Vagina (tissue), 2 donors: ENCODE measurements at places on chromosomes 2 and 18.

GRCh38 chr18:59885579-59886163, 14.1 kb upstream of the PMAIP1 start:
- no peak for DNase-seq

DNA sequence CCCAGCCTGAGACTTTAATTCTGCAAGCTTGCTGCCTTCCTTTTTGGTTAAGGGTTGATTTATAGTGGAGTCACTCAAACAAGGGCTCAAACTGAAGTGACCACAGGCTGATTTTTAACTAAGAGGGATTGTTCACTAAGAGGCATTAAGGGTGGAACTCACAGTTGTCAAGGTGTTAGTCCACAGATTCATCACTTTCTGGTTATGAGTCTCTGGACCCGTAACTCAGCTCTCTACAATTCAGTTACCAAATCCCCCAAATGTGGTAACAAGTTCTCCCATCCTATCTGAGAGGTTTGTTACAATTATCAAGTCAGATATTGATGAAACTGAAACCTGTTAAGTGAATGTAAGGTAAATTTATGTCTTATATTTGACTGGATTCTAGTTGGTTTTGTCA, 185.9 kb upstream of the KLHL14 start:
- DNase-seq: no peak

DNA sequence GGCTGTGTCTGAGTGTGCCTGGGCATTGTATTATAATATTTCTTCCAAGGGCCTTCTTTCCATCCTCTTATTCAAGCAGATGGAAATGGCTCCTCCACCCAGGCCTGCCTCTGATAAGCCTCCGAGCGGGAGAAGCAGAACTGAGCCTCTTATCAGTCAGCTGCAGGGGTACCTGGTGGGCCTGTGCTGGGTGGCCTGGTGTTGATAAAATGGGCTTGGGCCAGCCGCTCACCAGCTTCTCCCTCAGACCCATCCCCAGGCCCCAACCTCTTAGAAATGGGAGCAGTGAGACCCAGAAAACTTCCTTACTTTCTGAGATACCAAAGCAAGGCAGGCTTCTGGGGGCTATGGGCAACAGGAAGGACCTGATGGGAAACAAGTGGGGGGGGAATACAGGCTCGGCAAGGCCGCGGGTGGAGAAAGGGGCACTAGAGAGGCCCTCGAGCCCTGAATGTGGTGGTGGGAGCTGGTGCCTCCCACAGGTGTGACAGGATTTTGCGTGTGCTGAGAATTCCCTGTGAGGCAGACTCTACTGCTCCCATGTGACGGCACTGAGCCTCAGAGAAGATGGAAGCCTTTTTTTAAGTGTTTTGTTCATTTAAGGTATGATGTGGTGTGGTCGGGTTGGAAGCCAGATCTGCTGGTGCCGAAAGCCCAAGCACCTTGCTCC, 18.3 kb downstream of the GYPC start:
- DNase-seq: no peak

DNA sequence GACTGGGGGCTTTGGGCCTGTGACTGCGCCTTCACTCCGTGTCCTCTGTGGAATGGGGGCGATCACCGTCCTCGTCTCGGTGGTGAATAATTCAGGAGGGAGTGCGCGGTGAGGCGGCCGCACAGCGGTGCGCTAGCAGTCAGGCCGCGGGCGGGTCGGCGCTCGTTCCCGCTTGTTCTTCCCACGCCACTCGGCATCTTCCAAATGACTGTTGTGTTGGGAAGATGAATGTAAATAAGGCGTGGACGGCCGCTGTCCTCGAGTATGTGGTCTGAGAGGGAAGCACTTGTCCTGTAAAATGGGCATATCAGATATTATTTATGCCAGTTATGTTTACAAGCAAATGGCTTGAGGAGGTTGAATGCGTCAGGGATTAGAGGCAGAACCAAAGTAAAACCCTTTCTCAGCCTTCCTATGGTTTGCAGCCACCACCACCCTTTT, 608 bp upstream of the VPS4B start:
- DNase-seq: no peak

DNA sequence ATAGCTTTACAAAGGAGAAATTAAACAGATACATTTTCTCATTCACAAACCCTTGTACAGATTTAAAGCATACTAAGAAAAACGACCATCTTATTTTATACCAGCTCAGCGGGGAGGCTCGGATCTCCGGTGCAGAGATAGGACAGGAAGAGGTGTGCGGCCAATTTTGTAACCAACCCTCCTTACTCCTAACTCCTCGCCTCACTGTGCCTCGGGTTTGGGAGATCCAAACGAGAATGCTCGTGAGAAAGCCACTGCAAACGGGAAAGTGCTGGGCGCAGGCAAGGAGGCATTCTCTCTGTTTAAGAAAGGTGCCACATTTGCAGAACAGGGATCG, 1.2 kb downstream of the KDSR start:
- DNase-seq: no peak

DNA sequence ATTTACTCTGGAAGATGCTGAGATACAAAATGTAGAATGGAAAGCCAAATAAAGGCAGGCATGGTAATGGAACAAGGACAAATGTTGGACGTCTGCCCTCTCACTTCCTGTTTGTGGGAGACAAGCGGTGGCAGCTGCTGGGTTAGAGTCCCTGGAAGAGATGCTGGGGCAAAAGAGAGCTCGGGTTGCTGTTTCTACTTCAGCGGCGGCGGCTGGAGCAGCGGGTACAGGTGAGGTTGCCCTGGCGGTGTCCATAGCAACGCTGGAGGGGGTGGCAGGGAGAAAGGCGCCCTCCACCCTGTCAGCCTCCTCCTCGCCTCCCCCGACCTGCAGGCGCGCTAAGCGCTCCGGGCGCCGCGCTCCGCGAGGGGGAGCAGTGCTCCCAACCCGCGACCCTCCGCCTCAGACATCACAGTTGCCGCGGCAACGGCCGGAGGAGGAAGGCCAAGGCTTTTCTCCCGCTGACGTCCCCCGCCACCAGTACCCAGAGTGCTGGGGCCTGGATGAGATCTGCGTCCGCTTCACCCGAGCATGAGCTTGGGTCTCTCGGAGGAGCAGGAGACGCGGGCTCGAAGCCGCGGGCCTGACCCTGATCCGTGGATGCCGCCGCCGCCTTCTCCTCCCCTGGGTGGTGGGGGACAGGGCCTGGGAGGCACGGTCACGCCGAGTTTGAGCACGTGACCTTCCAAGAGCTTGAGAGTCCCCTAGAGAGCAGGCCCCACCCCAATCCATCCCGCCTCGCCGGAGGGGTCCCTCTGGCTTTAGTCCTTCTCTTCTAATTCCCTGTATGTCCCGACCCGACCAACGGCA, 65.6 kb downstream of the NOL4 start:
- DNase-seq: no peak

- no peak for DNase-seq
These were observed 29.6 kb downstream of the COLEC12 start for GRCh38 chr18:470661-471501.

- no peak for DNase-seq
These were observed 529.1 kb upstream of the CDH7 start for GRCh38 chr18:65221736-65222135.

GRCh38 chr2:65227020-65227455, 593 bp upstream of the ACTR2 start:
- DNase-seq: no peak

DNA sequence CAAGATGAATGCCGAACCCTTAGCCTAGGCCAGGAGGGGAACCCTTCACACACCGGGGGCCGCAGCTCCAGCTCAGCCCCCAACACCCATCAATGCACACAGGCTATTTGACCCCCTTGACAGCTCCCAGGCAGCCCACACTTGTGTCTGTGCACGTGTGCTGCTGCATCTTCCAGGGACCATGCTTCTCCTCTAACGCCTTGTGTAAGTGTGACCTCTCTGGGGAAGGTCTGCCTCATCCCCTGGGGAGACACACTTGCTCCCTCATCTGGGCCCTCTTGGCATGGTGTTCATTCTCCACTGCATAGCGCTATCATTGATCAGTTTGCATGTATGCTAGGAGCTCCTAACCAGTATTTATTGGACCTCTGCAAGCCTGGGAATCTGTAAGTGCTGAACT, 120.0 kb upstream of the FHL2 start:
- DNase-seq: no peak

DNA sequence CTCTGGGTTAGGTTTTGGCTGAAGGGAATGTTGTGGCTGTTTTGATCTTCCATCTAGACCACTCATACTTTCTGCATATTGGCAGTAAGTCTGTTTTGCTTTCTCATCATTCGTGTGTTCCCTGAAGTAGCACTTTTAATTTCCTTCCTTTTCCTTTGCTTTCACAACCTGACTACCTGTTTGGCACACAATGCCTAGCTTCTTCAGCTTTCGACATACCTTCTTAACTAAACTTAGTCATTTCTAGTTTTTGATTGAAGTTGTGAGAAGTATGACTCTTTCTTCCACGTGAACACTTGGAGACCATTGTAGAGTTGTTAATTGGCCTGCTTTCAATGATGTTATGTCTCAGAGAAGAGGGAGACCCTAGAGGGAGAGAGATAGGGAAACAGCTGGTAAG, 123.6 kb upstream of the EPB41L3 start:
- no peak for DNase-seq

DNA sequence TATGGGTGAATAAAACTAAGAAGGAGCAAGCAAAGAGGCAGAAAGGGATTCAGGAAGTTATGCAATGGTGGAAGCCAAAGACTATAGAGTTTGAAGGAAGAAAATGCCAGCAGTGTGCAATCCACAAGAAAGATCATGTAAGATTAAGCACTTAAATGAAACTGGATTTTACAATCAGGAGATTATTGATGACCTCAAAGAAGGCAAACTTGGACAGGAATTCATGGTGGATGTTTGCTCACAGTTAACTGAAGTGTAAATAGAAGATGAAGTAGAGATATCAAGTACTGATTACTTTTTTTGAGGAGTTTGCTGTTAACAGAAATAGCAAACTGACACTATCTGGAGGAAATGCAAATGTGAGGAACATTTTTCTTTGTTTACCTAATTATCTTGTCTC, 308.9 kb downstream of the RND3 start:
- no peak for DNase-seq

DNA sequence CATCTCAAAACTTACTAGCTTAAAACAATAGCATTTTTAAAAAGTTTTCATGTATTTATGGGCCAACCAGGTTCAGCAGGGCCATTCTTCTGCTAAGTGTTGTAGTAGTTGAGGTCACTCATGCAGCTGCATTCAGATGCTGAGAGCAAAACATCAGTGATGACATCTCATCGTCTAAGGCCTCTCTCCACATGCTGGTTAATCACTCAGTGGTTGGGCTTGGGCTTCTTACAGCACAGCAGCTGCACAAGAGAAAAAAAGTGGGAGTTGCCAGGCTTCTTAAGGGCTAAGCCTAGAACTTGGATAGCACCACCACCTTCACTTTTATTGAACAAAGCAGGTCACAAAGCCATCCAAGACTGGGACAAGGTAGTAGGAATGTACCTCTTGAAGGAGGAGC, 190.3 kb downstream of the IRS1 start:
- DNase-seq: no peak

DNA sequence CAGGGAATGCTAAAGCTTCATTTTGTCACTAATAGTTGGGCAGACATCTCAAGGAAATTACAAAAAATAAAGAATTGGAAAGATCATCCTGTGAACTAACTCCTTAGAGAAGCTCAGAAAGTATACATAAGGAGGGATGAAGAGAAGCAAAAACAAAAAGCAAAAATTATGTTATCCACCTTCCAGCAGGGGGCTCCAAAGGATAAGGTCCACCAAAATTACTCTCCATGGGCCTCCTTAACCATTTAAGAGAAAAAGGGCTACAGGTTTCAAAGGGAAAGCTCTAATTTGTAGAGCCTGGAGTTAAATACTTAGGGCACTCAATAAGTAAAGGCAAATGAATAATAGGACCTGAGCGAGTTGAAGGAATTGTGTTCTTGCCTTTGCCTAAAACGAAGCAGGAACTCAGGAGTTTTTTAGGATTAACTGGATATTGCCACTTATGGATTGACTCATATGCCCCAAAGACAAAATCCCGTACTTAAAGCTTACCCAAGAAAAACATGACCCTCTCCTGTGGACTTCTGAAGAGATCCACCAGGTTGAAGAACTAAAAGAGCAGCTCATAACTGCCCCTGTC, 1167.9 kb downstream of the DSC3 start:
- DNase-seq: no peak

DNA sequence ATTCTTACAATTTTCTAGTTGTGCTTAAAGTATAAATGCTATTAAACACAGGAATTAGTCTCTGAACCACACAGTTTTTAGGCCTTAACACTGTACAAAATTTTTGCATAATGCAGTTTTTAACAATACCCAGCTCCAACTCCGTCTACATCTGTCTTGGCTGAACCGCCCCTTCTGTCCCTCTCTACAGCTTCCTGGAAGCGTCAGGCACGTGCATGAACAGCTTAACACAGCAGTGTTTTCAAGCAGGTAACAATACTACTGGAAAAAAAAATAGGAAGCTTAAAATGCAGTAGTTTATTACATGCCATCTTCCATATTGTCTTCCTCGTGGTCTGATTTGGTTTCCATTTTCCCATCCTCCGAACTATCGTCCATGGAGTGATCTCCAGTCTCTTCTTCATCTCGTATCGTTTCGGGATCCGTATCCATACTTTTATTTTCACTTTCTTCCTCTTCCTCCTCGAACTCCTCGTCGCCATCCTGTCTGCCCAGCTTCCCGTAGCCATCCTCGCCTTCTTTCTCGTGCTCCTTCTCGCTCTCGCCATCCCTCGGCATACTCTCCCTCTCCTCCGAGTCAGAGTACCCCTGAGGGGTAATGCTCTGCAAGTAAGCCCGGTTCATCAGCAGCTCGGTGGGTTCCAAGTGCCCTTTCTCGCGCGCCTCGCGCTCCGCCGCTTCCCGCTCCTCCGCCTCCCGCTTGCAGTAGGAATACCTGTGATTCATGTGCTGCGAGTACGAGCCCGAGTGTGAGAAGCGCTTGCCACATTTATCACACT, 130.6 kb downstream of the ZEB2 start:
- DNase-seq: no peak

DNA sequence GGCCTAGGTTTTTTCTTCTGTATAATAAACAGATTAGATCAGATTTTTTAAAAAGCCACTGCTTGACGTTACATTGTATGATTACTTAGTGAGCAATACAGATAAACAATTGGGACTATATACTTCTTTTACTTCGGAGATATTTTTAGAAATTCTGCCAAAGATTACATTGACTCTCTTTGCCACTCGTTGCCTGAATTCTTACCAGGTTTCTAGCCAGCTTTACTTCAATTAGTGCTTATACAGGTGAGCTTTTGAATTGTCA, 156.6 kb downstream of the HAUS1 start:
- no peak for DNase-seq

DNA sequence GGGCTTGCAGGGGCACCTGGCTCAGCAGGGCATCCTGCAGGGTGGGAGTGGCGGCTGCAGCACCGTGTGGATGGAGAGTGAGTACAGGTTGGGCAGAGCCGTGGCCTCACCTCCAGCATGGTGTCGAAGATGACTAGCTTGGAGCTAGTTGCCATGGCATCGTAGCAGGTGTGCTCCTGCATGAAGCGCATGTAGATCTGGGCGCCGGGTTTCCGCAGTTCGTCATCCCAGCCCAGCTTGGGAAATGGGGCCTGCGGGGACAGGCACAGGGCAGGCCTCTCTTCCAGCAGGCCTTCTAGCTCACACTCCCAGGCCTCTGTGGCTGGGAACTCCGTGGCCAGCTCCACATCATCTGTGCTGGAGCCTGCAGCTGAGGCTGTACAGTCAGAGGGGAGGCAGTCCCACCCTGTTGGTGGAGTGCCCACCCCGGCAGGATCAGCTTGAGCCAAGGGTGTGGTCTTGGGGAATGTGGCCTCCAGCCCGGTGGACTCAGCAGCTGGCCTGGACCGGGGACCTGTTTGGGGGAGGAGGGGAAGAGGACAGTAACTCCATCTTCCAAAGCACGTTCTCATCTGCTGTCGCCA, 1.6 kb downstream of the PRKAG3 start:
- no peak for DNase-seq
